ENCODE measurements at places on chromosomes 11 and 22.

DNA sequence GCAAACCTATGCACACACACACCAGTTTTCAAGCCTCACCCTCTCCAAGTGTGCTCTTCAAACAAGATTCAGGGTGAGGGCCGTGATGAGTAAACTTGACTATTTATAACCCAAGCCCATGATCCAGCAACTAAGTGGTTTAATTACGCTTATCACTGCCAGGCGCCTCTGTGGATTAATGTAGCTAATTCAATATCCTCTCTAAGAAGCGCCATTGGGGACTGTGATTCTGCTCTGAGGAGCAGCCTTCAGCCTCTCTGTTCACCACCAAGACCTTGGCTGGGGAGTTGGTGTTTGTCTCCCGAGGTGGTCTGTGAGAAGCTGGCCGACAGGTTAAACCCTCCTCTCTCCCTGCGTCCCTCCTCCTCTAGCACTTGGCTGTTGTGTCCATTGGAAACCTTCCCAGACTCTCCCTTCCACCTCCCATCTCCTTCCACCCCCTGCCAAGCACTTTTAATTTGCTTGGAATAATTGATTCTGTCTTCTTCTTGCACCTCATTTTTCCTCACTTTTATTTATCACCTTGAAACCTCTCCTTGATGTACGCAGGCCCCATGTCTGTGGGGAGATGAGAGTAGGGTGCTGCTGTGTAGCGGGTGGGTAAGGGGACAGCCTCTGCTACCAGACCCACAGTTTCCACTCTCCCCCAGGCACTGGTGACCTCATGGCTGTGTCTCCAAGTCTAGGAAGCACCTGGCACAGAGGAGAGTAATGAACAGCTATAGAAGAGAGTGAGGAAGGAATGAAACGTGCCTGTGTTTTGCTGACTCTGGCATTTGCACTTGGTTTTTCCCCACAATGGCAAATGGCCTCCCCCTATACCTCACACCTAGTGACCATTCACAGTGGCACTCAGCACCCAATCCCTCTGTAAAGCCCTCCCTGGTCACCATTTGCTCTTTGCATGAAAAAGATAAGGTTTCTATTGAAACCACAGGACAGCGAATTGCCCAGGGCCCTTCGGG, 236.6 kb downstream of the GRIK4 start:
- DNase-seq: no peak

GRCh38 chr11:38274031-38274430, 1676.0 kb upstream of the RAG2 start:
- DNase-seq: no peak

GRCh38 chr22:32996276-32996675, 61.9 kb downstream of the SYN3 start:
- no peak for DNase-seq

DNA sequence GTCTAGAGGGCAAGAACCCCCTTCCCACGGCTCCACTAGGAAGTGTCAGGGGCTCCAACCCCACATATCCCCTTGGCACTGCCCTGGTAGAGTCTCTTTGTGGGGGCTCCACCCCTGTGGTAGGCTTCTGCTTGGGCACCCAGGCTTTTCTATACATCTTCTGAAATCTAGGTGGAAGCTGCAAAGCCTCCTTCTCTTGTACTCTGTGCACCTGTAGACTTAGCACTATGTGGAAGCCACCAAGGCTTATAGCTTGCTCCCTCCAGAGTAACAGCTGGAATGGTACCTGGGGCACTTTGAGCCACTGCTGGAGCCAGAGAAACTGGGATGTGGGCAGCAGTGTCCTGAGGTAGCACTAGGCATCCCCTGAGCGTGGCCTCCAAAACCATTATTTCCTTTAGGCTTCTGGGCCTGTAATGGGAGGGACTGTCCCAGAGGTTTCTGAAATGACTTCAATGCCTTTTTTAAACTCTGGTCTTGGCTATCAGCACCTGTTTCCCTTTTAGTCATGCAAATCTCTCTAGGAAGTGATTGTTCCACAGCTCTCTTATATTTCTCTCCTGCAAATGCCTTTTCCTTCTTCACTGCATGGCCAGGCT, 68.4 kb downstream of the TRAF6 start:
- DNase-seq: no peak

DNA sequence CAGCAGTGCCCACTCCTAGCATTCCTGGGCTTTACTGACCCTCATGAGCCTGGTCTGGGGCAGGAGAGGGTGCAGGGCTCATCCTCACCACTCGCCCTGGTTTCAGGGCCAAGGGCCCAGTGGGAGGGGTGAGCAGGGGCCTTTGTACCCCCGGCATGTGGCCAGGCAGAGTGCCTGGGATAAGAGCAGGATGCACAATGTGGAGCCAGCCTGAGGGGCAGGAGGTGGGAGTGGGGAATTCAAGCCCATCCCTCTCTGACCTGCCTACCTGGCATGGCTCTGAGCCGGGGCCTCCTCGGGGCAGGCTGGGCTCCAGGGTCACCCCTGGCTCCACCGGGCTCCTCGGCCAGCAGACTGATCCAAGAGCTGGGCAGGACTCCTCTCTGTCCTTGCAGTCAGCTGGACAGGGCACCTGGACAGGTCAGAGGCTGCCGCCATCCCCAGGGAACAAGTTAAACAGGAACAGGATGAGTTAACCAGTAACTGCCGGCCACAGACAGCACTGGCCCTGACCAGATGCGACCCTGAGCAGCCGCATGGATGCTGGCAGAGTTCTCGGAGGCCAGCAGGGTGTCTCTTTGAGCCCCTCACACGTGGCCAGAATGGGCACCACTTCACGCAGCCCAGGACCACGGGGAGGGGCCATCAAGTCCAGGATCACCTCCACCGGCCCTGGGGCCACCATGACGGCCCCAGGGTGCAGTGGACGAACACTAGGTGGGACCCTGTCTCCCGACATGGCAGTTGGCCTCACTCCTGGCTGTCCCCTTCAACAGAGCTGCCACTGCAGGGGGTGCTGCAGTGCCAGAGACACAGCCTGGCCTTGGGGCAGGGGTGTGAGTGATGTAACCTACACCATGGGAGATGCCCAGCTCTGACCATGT, 5.0 kb downstream of the SIGIRR start:
- DNase-seq: no peak

DNA sequence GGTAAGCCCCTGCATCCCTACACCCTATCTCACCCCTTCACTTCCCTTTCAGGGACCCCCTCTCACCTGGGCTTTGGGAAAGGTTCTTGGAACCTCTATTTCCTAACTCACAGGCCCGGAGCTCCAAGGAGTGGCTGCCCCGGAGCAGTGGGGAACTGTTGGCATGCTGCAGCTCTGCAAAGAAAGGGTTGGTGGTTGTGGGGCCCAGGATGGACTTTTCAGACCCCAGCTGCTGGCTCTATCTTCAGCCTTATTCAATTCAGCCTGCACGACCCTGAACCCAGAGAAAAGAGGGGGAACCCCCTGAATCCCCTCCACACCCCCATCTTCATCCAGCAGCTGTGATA, 10.0 kb downstream of the ROBO4 start:
- DNase-seq: no peak

GRCh38 chr11:87662287-87662686, 513.0 kb downstream of the RAB38 start:
- DNase-seq: no peak

- no peak for DNase-seq
These were observed 37.9 kb upstream of the NUP160 start for GRCh38 chr11:47886096-47886495.

DNA sequence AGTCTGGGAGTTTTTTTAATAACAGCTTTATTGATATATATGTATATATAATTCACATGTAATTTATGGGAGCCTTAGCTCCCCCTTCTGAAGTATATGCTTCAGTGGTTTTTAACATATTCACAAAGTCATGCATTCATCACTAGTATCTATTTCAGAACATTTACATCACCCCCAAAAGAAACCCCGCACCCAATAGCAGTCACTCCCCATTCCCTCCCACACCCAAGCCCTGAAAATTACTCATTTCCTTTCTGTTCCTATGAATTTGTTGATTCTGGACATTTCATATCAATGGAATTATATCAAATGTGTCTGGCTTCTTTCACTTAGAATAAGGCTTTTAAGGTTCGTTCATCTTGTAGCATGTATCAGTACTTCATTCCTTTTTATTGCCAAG, 35.6 kb upstream of the SYT7 start:
- DNase-seq: no peak

DNA sequence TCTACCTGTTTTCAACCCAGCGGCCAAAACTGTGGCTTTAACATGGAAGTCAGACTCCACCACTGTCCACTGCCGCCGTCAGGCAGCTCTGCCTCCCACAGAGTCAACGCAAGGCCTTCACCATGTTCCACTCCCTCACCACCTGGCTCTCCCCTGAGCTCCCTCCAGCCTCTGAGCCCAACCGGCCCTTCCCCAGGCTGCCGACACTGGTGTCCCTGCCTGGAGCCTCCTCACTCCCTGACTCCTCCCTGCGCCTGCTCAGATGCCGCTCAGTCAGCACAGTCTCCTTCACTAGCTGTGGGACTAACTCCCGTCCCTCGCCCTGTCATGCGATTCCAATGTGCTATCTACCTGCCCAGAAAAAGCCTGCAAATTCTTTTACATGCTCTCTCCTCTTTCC, 16.3 kb downstream of the SULT4A1 start:
- no peak for DNase-seq

GRCh38 chr11:75152090-75152489, 1.2 kb downstream of the SLCO2B1 start:
- no peak for DNase-seq

- no peak for DNase-seq
These were observed 9.0 kb upstream of the FTH1 start for GRCh38 chr11:61976420-61976800.

DNA sequence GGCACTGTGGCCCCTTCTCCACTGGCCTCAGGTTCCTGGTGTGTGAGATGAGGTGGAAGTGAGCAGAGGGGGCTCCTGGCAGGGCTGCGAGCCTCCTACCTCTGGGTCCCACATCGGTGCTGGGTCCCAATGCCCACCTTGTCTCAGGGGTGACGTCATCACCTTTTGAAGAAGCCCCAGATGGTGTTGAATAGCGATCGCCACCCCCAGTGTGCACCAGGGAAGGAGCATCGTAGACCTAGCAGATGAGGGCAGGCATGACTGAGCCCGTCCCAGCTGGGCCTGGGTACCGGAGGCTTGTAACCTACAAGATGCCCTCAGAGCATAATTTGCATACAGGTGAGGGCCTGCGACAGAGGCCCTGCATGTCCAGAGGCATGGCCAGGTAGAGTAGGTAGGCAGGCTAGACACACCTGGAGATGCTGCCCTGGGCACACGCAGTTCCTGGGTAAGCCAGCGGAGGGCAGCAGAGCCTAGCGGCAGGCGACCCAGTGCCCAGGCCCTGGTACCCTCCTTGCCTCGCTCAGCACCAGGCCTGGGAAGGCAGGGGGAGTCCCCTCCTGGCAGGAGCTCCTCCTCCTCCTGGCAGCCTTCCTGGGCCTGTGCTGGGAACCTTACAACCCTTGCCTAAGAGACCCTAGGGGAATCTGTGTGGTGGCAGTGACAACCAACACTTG, 52.5 kb downstream of the TPCN2 start:
- DNase-seq: peak; percentile 93

- peak; percentile 36 for DNase-seq
These were observed 18.2 kb downstream of the KCNJ1 start for GRCh38 chr11:128848815-128849455.

GRCh38 chr11:96038046-96038445, 114.1 kb upstream of the MTMR2 start:
- DNase-seq: no peak

- peak; percentile 38 for DNase-seq
These were observed 14.7 kb downstream of the GATD1 start for GRCh38 chr11:762421-763072.

Measured in urothelium cell line (cell line).